Activated T-helper 17 cell treated with anti-CD3 and anti-CD28 coated beads, Interleukin-2, amount 50 U/mL, for 72 hours (primary cell): ENCODE measurements at places on chromosomes 2 and 18. TPM values are rescaled to one million over a fixed set of nuclear protein-coding genes. Genes with fewer than 3 reads are reported as not detected.

- ATAC-seq, result no peak
Measured at GRCh38 chr18:8962855-8963635, 139.5 kb upstream of the NDUFV2 start.

DNA sequence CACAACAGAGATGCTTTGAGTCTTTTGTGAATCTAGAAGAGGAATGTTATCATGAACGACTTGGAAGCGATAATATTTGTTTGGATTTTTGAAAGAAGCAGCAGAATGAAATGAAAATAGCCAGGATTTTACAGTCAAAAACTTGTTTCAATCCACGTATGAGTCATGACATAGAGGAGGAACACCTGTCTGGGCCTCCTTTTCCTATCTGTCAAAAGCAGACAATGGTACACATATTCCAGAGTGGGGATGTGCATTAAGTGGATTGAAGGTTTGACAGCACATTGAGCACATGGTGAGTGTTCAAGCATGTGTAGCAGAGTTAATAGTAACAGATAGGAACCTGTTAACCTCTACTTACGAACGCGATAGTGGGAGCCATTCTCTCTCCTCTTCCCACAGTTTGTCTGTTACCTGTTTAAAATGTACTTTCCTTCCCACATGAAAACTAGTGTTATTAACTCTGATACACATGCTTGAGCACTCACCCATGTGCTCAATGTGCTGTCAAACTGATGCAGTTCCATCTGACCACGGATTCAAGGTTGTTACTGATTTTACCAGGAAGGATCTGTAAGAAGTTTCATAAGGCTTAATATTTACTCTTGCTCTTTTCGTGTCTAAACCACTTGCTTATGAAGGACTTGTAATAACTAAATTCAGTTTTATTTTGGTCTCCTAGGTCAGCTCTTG is 863.4 kb upstream of the SOX11 start:
- ATAC-seq, result no peak

Gene CIB4
- not detected for total RNA-seq

- ATAC-seq, result no peak
Measured at GRCh38 chr2:27831279-27832050, 58.7 kb downstream of the RBKS start.

DNA sequence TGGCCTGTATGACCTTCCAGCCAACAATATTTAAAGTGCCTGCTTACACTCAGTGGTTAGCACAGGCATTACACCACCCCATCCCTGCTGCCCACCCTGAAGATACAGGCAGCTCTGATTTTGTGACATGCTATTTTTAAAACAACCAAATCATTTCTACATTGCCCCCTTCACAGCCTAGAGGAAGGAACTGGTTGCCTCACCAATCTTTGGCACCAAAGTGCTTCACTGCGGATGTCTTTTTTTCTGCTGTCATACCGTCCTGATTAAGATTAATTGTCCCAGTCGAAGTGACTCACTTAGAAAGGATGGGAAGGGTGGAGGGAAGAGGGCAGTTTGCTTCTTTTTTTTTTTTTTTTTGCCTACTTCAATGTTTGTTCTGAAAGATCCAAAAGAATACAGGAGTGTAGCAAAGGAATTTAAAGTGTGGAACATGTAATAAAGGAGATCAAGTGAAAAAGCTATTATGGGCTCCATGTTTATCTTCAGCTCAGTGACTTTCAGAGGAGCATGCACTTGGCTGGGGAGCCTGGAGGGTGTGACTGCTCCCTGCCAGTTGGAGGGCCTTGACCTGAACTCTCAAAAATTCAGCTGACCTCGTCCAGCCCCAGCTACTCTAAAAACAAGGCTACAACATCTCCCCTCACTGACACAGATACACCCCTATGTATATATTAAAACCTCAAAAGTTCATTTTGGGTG is 501.1 kb upstream of the TNP1 start:
- ATAC-seq, result no peak

- no peak for ATAC-seq
Measured at GRCh38 chr2:67656875-67657274, 259.7 kb downstream of the ETAA1 start.

Gene HOXD1
- total RNA-seq, result not detected

Gene UGT1A1
- total RNA-seq, result not detected

- ATAC-seq, result no peak
Measured at GRCh38 chr18:72672364-72673184, 128.4 kb upstream of the CBLN2 start.

Gene IL1RL1
- total RNA-seq, result 0.79 TPM

Gene CRACDL
- total RNA-seq, result 0.13 TPM

Gene CPLX4
- not detected for total RNA-seq

GRCh38 chr2:88254437-88255091 is 84.4 kb downstream of the THNSL2 start:
- ATAC-seq, result no peak

Gene REG3G
- not detected for total RNA-seq

DNA sequence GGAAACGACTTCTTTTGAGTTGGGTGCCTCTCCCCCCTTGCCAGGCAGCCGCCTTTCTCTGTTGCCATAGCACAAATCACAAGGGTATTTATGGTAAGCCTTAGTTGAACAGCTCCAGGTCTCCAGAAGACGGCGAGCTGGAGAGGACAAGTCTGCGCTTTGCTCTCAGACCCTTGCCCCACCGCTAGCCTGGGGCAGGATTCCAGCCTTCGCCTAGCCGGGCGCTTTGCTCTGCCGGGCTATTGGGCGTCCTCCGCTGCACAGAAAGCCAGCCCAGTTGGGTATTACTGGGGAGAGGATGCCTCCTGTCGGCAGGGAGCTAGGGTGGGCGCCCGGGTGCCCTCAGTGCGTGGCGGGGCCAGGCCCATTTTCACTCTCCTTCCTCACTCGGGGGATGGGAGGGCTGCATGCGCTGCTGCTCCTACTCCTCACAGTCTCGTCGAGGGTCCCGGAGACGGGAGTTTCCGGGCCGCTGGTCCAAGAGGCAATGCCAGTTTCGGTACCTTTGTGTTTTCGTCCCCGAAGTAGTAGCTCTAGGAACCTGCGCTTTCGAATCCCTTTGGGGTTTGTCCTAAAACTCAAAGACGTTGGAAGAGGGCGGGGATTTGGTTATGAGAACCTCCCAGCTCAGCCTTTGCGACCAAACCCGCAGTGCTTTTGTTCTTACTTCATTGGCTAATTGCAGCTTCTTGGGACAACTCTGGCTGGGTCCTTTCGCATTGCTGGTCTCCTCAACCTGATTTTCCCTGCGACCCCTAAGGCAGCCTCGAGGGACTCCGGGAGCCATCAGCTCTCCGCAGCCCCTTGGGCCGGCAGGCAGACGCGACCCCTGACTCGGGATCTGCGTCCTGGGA is 3.6 kb upstream of the DLX2 start:
- peak; percentile 20 for ATAC-seq

GRCh38 chr18:58611395-58612131 is 17.3 kb downstream of the ALPK2 start:
- no peak for ATAC-seq

- no peak for ATAC-seq
Measured at GRCh38 chr18:67846422-67847098, 330.0 kb upstream of the DSEL start.

- ATAC-seq, result no peak
Measured at GRCh38 chr2:240906911-240907590, 915 bp downstream of the CROCC2 start.

DNA sequence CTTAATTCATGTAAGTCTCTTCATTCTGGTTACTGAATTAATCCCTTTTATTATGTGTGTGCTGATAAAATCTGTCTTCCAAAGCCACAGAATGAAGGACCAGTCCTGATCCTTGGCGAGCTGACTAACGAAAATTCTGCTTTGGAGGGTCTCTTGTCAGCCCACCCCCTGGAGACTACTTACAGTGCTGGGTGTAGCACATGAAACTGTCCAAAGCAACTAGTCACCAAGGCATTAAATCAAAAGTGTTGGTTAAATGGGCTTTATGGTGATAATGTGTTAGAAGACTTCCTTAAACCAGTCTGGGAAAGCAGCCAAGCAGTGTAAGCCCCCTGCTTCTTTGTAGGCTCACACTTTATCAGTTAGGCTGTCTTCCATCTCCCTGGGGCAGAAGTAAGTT is 420.2 kb downstream of the SUCLG1 start:
- ATAC-seq, result no peak

Gene GPR155
- 10.6 TPM for total RNA-seq

Gene CYP26B1
- total RNA-seq, result 0.05 TPM

Gene PSMD14
- 119 TPM for total RNA-seq

Gene DSG4
- total RNA-seq, result not detected

Gene UGT1A6
- total RNA-seq, result not detected

DNA sequence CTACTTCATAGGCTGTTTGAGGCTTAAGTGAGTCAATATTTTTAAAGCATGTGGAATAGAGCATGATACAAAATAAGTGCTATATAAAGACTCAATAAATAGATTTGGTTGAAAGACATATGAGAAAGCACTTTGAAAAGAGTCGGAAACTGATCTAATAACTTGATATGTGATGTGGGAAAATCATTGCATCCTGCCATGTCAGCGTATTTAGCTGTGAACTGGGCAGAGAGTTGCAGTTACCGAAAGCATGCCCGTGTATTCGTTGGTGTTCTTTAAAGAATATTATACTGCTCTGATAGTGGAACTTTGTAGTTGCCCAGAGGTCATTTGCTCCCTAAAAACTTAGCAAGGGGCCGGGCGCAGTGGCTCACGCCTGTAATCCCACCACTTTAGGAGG is 37.8 kb upstream of the ZNF516 start:
- ATAC-seq, result no peak

Gene DYSF
- total RNA-seq, result not detected

Gene VWA3B
- total RNA-seq, result not detected

Gene GALNT14
- total RNA-seq, result 0.52 TPM

Gene LBX2
- 1.3 TPM for total RNA-seq

GRCh38 chr2:229343661-229344060 is 72.6 kb upstream of the PID1 start:
- no peak for ATAC-seq

Gene SKOR2
- not detected for total RNA-seq

Gene CRYGC
- not detected for total RNA-seq

DNA sequence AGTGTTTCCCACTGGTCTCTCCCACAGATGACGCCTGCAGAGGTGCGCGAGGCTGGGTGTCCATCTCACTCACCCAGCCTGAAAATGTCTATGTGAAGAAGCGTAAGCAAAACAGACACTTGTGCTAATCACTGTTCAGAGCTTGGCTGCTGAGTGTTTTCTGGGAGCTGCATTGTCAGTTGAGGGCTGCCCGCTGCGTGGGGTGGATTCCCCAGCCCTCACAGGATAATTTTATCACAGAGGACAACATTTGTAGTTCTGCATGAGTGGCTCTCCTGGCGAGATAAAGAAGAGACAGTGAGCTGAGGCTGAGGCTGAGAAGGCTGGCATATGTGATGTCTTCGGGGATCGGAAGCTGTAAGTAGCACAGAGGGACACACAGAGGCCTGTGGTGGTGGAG is 16.2 kb upstream of the CAPN13 start:
- ATAC-seq, result no peak

Gene GPR39
- not detected for total RNA-seq

Gene RAB6D
- not detected for total RNA-seq

GRCh38 chr18:74982946-74983635 is 225.8 kb downstream of the PTGR3 start:
- no peak for ATAC-seq

GRCh38 chr2:27016801-27017325 is 15.9 kb upstream of the TMEM214 start:
- no peak for ATAC-seq

Gene GLI2
- not detected for total RNA-seq

Gene C2orf78
- 0.08 TPM for total RNA-seq

Gene PXDN
- not detected for total RNA-seq

Gene TUBA3E
- total RNA-seq, result not detected

DNA sequence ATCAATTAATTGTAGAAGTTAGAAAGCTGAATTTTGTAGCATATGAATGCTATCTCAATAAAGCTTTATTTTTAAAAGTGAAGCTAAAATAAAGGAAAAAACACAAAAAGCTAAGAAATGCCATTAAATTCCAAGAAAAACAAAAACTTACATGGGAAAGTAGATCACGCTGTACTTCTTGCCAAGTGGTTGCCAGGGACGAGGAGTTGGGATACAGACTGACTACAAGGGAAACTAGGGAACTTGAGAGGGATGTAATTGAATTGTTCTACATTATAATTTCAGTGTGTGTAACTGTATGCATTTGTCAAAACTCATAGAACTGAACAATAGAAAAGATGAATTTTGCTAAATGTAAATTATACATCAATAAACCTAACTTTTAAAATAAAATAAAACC is 108.1 kb downstream of the DYM start:
- ATAC-seq, result no peak

- peak; percentile 0 for ATAC-seq
Measured at GRCh38 chr2:241843321-241844065, 15.2 kb downstream of the PDCD1 start.

DNA sequence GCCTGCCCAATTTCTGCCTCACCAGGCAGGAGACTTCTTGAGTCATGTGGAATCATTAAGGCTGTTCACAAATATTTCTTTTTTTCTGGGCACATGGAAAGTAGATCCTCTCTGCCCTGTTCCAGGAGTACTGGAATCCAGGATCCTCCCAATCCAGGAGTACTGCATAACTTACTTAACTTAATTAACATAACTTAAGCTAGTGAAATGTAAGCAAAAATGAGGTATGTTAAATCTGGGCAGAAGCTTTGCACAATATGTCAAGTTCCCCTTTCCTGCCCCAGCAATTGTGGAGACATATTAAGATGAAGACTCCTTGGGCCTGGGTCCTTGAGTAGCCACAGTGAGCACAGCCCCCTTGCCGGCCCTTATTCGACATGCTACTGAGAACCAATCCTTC is 3.2 kb downstream of the CD207 start:
- no peak for ATAC-seq

DNA sequence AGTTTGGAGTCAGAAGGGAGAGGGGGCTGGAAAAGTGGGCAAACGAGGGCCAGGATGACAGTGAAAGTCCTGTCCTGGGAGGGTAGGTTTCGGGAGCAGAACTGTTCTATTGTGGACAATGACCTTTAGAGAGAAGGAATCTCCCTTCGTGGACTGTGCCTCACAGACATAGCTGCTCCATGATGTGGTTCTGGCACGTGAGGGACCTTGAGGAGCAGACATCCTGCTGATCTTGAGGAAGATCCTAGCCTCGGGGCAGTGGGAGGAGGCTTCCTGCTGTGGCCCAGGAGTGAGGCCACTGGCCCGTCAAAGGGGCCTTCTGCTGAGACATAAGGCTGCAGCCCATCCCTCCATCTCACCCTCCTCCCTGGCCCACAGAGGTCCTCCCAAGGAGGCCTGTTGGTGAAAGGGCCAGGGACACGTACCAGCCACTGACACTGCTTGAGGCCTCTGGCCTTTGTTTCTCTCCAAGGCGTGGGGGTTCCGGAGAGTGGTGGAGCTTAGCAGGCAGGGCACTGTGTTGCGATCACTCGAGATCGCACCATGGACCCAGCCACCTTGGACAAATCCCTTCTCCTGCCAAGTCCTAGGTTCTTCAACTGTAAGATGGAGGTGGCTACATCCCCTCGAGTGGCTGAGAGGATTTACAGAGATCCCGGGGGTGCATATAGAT is 167.2 kb downstream of the CELF4 start:
- ATAC-seq, result no peak

Gene DYNAP
- not detected for total RNA-seq

Gene D2HGDH
- 16.0 TPM for total RNA-seq

Gene ABCG8
- total RNA-seq, result not detected

Gene HNMT
- not detected for total RNA-seq

GRCh38 chr2:5696404-5696944 is 4.3 kb downstream of the SOX11 start:
- no peak for ATAC-seq
